ENCODE measurements at places on chromosomes 3 and 15.

GRCh38 chr3:114852966-114853365, 294.1 kb downstream of the ZBTB20 start:
- no peak for DNase-seq

GRCh38 chr3:70264122-70264780, 48.2 kb downstream of the MDFIC2 start:
- no peak for DNase-seq

DNA sequence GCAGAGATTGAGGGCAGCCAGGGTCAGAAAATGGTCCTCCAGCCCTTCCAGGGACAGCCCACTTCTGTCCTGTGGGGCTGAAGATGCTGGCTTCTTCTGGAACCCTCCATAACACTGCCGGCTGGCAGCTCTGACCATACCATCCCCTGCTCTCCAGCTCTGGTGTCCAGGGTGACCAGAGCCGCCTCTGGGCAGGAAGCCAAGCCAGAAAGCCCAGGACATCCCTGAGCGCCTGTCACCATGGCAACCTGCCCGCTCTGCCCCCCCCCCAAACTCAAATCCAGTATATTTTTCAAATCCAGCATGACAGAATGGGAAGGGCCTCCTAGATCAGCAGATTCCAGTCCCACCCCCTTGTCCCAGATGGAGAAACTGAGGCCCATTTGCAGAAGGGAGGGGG, 420 bp upstream of the TMIE start:
- DNase-seq, result no peak

DNA sequence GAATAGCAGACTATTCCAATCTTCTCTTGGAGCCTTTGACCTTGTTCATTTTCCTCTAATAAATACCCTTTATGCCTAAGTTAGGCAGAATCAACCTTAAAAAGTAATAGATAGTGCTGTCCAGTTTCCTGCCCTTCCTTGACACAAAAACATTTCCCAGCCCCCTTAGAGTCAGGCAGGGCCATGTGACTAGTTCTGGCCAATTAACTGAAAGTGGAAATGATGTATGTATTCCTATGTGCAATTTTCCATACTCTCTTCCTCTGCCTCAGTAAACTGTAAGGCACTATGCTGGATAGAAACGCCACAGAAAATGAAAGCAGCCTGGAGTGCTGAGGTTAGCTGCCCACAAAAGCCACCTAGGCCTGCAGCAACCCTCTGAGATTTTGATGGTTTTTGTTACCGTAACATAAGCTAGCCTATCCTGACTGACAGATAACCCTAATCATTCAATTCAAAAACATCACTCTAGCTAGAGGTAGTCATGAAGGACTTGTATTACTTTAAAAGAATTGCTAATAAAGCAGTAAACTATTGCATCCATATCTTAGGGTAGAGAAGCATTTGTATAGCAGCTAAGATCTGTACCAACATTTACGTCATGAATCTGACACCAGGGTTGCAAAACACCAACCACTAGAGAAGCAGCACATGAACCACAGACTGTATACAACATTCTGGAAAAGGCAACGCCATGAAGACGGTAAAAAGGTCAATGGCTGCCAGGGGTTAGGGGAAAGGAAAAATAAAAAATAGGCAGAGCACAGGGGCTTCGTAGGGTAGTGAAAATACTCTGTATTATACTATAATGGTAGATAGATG, 112.9 kb downstream of the ULK4 start:
- no peak for DNase-seq

DNA sequence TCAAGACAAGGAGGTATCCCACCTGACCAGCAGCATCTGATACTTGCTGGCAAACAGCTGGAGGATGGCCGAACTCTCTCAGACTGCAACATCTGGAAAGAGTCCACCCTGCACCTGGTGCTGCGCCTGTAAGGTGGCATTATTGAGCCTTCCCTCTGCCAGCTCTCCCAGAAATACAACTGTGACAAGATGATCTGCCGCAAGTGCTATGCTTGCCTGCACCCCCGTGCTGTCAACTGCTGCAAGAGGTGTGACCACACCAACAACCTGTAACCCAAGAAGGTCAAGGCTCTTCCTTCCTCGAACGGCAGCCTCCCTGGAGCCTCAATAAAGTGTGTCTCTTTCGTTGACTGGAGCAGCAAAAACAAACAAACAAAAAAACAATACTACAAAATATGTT, 2.2 kb upstream of the SLC4A7 start:
- no peak for DNase-seq
